ENCODE measurements at places on chromosomes 7 and 10. TPM values are rescaled to one million over a fixed set of nuclear protein-coding genes. Genes with fewer than 3 reads are reported as not detected.

DNA sequence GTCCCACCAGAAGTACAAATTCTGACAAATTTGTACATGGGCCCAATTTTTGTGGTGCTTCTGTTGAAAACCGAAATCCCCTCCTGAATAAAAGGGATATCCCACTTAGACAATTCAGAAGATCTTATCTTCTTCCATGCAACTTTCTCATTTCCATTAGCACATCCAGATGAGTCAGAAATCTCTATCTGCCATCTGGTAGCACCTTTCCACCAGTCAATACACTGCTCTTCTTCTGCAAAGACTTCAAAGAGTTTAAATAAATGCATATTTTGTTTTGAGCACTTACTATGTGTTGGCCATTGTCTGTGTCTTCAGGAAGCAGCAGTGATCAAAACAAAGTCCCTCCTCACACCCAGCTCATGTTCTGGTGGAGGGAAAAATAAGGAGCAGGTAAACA is 12.7 kb upstream of the KLF6 start:
- DNase-seq, result no peak

MAT1A gene
- total RNA-seq, result 928 TPM

CTAGE15 gene
- total RNA-seq, result 0.28 TPM

DNA sequence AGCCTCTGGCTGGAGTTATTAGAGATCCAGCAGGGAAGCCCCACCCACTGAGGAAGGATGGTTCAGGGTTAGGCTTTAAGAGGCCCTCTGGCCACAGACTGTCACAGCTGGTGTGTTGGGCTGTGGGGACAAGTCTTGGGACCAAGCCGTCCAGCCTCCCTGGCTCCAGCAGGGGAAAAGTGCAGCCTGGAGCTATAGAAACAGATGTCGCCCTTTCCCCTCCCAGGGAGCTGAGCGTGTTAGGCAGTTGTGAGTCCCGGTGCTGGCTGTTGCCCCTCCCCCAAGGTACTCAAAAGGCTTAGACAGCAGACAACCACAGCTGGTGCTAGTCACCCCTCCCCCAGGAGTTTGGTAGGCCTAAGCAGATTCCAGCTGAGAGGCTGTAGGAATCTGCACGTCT is 143.4 kb downstream of the TMEM168 start:
- DNase-seq, result no peak

GRCh38 chr10:4767033-4767814 is 58.8 kb upstream of the AKR1E2 start:
- DNase-seq, result no peak

- DNase-seq, result no peak
Measured at GRCh38 chr10:131424836-131425491, 113.4 kb upstream of the TCERG1L start.

DNA sequence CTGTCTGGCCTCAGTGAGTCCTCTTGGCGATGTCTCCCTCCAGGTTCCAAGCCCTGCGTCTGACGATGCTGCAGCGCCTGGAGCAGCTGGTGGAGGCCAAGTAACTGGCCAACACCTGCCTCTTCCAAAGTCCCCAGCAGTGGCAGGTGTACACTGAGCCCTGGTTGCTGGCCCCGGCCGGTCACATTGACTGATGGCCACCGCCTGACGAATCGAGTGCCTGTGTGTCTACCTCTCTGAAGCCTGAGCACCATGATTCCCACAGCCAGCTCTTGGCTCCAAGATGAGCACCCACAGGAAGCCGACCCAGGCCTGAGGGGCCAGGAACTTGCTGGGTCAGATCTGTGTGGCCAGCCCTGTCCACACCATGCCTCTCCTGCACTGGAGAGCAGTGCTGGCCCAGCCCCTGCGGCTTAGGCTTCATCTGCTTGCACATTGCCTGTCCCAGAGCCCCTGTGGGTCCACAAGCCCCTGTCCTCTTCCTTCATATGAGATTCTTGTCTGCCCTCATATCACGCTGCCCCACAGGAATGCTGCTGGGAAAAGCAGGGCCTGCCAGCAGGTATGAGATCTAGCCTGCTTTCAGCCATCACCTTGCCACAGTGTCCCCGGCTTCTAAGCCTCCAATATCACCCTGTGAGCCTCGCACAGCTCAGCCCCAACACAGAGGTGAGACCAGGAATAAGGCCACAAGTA is 7.3 kb upstream of the ZNF22 start:
- no peak for DNase-seq

DNA sequence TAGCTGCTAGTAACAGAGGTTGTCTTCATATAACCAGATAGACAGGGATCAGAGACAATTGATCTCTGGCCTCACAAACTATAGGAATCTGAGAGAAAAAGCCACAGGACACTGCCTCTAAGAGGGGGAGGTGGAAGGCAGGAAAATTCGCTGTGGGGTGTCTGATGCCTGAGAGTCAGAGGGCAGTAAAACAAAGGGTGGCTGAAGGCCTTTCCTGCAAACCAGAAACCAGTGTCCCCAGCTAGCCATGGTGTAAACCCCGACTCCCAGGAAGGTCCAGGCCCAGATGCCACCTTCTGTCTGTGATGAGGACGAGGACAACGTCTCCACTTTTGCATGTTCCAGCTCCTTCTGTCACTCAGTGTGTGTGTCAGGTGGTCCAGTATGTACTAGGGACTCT is 215.1 kb downstream of the ADARB2 start:
- DNase-seq, result no peak

Measured in left lobe of liver (tissue), 2 donors.